ENCODE measurements at places on chromosomes 7 and 10.

- DNase-seq = no peak
Observed at GRCh38 chr7:5094641-5095040, 49.0 kb downstream of the RBAK start.

DNA sequence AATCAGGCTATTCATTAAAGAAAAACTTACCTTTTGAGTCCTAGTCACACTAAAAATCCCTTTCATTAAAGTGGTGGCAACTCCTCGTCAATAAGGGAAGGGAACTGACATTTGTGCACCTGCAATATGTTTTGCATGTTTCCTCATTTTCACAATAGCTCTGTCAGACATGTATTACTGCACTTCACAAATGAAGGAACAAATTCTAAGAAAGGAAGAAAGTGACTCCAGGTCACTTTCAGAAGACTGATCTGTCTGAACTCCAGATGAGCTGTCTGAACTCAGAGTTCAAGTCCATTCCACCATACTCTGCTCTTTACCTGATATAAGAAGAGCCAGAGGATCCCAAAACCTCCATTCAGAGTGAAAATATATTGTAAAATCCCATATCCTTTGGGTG, 50.3 kb upstream of the GSAP start:
- DNase-seq = no peak

DNA sequence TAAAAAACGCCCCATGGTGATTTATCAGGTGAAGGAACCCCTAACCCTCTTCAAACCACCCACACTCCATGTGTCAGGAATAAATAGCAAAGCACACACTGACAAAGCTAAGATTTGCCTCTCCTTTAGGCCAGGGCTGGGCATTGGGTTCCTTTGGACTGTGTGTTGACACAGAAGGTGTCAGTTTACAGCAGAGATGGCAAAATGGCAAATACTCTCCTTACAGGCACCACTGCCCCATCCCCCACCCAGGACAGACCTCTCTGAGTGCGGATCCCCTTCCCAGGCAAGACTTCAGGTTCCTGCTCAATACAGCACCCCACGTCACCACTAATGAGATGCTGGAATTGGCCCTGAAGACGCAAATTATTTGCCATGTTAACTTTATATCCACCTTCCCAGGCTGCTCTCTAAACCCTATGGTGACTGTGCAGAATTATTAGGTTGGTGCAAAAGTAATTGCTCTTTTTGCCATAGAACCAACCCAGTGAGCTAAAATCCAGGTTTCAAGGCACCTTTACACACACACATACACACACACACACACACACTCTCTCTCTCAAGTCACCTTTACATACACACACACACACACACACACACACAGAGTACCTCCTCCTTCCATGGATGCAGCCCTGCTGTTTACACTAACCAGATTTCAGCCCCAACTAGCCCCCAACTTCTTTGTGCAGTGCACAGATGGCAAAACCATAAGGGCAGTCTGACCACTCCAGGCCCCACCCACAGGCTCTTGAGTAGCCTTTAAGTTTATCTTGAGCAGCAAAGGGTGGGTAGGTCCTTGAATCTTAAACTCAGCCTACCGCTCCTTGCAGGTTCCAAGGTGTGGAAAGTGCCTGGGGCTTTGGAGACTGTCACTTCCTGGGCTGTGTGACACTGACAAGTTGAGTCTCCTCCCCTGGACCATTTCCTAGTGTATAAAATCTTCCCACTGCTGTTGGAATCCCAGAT, 4.0 kb upstream of the ZCCHC24 start:
- DNase-seq = no peak

GRCh38 chr7:128812514-128813168, 17.6 kb upstream of the FLNC start:
- DNase-seq = no peak

DNA sequence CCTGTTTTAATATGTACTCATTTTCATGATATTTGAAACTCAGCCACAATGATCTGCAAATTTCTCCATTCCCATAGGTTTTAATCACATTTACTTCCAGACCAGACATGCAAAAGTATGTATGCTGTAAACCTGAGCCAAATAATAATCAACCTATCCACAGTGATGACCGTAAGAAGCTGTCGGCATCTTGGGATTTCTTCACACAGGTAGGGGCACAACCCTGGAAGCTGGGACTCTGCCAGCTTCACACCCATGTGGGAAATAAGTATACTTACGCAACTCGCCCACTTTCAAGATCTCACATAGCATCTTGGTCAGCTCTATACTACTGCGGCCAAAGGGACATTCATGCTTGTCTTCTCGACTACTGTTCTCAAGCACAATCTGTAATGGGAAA, 352.3 kb downstream of the ELMO1 start:
- no peak for DNase-seq

GRCh38 chr10:3433988-3434387, 261.4 kb upstream of the PITRM1 start:
- DNase-seq = no peak

All from stimulated activated CD8-positive, alpha-beta memory T cell treated with anti-CD3 and anti-CD28 coated beads, Interleukin-7, amount 100 ng/mL, for 1 hour (primary cell).